ENCODE measurements at places on chromosomes 7 and 10. TPM values are rescaled to one million over a fixed set of nuclear protein-coding genes. Genes with fewer than 3 reads are reported as not detected.

LMBR1 gene
- 39.4 TPM for polyA plus RNA-seq

BBS9 gene
- polyA plus RNA-seq: 17.5 TPM

- no peak for DNase-seq
Observed at GRCh38 chr7:81774551-81774950, 4.7 kb upstream of the HGF start.

SLC16A12 gene
- polyA plus RNA-seq: 28.7 TPM

All from left renal cortex interstitium (tissue), 4 donors.